Stimulated activated CD4-positive, alpha-beta T cell treated with anti-CD3 and anti-CD28 coated beads, Interleukin-12 subunit alpha, Interleukin-12 subunit beta, amount 100 ng/mL, for 48 hours (primary cell): ENCODE measurements at places on chromosomes 5 and 9.

DNA sequence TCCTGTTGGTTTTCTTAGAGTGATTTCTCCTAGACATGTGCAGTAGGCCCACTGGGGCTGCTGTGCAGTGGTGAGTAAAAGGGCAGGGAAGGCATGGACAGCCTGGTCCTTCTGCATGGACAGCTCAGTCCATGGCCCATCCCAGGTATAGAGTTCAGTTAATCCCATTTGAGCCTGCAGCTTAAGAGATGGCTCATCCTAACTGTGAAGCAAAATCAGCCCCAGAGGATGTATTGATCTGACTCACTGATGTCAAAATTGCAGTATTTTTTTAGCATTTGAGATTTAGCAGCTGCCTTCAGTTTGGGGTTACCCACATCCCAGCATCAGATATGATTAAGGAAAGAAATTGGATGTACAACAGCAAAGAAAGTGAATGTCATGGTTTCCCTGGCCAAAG lies 93.4 kb downstream of the PDE6A start:
- DNase-seq, result no peak

- DNase-seq, result peak; percentile 33
Measured at GRCh38 chr5:963673-964531, 44.7 kb upstream of the NKD2 start.

DNA sequence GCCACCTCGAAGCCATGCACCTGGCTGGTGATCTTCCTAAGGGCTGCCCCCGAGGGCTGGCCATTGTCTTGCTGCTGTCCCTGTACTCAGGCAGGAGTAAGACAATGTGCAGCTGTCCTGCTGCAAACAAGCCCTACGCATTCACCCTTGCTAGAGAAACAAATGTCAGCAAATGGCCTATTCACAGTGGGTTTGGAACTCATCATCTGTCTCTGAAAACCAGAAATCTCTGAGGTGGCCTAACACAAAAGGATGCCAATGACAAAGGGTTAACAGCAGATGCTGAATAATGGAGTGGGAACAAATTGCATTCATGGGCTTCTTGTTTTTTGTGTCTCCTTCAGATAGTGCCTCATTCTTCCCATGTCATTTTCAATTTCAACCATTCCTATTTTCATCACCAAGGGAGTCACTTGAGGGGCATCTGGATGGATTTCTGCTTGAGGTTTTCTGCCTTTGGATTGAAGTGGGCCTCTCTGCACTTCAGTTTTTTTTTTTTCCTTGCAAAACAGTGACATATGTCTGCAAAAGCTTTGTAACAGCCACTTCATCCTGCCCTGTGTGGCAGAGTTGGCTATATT lies 261.6 kb upstream of the VLDLR start:
- no peak for DNase-seq

DNA sequence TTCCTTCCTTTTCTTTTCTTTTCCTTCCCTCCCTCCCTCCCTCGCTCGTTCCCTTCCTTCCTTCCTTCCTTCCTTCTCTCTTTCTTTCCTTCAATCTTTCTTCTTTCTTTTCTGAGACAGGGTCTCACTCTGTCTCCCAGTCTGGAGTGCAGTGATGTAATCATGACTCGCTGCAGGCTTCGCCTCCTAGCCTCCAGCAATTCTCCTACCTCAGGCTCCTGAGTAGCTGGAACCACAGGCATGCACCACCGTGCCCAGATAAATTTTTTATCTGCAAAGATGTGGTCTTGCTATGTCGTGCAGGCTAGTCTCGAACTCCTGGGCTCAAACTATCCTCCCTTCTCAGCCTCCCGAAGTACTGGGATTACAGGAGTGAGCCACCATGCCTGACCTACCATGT lies 81.4 kb downstream of the SPATA31C2 start:
- no peak for DNase-seq

GRCh38 chr5:98130261-98131035 lies 643.0 kb upstream of the RGMB start:
- no peak for DNase-seq

DNA sequence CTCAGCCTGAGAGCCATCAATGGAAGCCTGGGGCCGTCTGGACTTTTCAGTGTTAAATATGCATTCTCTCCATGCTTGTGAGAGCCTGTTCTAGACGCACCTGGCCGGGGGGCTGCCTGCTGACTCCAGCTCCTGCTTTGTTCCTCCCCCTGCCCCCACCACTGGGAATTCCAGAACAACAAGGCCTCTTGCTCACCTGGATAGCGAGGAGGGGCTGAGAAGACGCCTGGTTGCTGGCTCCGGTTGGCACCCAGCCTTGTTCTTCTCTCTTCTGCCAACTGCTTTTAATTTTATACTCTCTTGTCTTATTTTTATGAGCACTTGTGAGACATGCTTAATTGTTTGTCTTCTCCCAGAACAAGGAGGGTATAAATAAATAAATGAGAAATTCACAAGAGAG lies 15.0 kb upstream of the RAPGEF1 start:
- no peak for DNase-seq

GRCh38 chr5:19734776-19735175 lies 253.2 kb downstream of the CDH18 start:
- DNase-seq, result no peak

DNA sequence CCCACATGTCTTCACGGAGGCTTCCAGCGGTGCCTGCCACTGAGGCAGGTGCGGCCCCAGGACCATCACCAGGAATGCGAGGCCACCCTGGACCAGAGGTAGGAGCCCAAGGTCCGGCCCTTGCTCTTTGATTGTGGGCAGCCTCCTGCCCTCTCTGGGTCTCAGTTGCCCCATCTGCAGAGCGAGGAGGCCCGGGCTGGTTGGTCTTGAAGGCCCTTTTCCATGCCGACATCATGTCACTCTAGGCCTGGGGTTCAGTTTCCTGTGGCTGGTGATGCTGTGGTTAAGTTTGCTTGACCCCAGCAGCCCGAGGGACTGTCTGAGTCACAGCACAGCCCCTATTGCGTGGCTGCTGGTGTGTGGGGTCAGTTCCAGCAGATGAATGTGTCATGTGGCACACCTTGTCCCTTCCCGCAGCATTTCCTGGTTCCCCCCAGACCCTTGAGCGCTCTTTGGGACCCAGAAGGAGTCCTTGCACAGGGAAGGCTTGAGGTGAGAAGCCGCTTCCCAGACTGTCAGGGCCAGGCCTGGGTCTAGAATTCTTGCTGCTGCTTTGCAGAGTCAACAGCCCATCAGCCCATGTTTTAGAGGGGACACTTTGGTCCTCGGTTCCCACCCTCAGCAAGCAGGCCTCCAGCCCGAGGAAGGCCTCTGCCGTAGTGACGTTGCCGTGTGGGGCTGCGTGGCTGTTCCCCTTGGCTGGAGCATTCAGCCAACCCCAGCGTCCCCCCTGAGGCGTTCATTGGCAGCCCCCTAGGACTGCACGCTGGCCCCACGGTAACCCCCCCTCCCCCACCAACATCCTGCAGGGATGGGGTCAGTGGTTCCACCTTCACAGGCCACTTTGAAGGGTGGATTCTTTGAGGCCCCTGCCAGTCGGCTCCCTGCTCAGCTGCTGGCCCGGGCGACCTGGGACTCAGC lies 31.0 kb upstream of the HMCN2 start:
- no peak for DNase-seq

DNA sequence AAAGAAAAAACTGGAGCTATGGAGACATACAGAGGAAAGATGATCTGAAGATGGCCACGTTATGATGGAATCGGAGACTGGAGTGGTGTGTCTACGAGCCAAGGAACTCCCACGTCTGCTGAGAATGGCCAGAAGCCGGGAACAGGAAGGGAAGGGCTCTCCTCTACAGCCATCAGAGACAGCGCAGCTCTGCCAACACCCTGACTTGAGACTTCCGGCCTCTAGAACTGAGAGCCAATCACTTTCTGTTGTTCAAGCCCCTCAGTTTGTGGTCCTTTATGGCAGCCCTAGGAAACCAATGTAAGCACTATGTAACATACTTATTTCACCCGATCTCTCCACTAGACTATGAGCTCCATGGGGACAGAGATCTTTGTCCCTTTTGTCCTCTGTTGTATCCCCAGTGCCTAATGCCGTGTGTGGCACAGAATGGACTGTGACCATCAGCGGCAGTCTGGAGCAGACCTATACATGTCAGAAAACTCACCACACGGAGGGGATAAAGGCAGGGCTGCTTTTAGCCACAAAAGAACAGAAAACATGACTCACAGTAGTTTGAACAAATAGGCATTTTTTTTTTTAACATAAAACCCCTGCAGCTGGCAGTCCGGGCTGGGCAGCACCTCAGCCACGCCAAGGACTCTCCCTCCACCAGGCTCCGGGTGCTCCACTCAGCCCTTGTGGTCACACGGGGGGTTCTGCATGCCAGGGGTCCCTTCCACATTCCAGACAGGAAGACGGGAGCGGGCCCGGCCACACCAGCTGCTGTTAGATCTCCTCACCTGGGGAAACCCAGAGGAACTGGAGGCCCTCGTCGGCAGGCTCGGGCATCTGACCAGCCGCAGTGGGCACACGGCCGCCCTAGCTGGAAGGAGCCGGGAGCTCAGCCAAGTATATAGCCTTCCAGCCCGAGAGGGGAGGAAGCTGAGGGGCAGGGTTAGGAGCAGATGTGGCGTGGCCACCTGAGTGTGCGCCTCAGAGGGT lies 16.1 kb upstream of the MXD3 start:
- DNase-seq, result no peak

DNA sequence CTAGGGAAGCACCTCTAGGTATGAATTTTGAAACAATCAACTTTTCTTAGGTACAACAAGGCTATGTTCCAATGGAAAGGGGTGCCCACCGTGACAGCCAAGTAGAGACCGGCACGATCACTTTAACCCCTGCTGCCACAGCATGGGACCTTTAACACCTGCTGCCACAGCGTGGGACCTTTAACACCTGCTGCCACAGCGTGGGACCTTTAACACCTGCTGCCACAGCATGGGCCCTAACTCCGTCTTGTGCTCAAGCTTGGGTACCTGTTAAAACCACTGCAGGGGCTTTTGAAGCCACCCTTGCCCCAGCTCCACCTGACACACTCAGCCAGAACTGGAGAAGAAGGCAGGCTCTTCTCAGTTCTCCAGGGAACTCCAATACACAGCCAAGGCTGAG lies 18.2 kb upstream of the MXD3 start:
- no peak for DNase-seq

DNA sequence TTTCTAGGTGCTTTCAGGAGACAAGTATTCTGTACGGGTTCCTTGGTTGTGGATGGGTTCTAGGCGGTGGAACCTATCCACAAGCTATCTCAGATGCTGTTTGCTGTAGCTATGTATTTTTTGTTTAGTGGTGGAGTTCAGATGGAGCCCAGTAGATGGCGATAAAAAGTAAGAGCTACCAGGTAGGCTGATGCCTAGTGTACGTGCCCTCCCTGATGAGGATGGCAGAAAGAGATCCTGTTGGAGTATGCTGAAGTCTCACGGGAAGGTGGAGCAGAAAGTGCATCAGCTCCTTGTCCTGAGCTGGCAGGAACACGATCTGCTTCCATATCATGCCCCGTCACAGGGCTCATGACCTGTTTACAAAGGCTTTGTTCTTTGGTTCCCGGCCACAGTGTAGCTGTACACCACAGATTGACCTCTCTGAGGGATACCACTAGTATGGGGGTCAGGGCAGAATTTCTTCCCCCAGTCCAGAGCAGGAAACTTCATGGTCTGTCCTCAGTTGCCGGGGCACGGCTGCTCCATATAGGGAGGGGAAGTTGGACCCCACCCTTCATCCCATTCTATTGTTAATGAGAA lies 12.6 kb upstream of the UGT3A2 start:
- no peak for DNase-seq

DNA sequence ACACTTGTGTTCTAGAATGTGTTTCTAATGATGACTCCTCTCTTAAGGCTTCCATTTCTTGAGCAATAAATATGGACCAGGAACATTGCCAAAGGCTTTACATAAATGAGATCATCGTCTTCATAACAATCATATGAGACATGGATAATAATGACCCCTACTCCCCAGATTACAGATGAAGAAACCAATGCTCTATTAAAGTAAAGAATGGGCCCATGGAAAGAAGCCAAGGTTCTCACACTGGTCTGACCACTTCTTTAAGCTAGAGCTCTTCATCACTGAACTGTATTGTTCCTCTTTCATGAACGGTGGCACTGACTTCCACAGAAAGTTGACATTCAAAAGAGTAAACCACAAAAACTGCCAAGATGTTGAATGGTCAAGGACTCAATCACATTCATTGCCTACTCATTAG lies 65.3 kb downstream of the MARCHF3 start:
- no peak for DNase-seq

DNA sequence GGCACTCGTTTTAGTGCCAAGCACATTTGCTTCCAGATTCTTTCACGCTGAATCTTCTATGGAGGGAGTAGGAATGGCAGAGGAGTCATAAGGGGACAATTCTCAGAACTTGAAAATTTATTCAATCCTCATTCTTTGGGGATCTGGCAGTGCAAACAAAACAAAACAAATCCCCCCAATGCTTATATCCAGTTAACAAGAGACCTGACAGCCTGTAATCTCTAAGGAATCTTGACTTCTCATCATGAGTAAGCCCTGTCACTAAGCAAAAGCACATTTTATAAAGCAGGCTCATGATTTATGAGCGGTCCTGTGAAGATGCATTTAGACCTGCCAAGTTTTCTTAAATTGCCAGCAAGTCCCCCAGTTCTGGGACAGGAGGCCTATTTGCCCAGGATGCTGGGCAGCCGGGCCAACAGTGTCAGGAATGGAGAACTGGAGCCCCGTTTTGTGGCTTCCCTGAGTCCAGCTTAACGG lies 513.9 kb downstream of the CTNND2 start:
- no peak for DNase-seq

DNA sequence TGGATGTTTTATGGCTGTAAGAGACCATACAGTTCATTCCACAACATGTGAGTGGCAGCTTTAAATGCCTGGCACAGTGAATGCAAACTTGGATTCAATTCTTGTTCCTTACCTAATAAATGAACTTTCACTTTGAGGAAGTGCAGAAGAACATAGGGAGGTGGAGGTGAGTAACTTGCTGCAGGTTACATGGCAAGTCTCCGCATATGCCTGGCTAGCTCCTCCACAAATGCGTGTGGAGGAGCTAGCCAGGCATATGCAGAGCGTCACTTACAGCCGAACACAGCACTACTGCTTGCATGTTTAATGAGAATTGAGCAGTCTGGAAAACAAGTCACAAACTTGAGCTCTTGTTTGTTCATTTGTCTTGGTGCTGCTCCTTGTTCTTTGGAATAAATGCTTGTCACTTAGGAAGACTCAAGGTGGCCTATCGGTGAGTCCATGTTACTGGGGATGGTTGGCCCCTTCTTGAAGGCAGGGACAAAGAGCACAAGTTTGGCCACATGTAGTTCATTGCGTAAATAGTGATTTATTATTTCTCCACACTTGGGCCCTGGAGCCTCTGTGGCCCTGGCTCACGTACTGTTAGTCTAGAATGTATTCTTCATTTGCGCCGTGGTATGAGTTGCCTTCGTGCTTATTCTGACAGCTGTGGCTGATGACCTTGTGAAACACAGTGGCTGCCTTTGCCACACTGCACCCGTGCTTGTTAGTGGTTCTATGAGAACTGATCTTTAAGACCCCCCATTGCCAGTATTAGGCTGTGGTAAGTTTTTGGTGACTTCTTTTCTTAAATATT lies 3.1 kb downstream of the ISOC1 start:
- DNase-seq, result no peak
